HepG2 (cell line): ENCODE measurements at places on chromosomes 4 and X.

- DNase-seq, result no peak
Measured at GRCh38 chr4:105061731-105062130, 84.9 kb upstream of the TET2 start.

DNA sequence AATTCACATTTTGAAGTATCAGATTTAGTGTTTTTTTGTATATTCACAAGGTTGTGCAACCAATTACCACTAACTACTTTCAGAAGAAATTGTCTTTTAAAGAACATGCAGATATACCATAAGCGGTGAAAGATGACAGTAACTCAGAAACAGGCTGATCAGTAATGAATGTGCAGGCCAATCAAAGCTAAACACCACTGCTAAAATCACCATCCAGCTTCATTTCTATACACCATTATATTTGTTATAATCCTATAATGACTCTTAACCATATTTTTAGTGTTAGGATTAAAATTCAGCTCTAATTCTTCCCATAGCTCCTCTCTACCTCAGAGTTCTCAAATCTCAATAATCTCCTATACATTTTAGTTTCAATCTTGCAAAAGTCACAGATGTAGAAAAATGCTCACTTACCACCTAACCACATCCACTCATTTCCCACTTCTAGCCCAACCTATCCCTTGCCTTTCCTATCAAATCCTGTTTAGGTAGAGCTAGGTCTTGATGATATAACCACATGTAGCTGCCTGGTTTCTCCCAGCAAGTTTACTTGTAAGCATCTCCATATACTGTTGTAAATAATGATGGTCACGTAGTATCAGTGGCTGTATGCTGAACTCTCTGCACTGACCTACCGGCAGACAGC is 16.6 kb downstream of the COQ2 start:
- DNase-seq, result no peak

DNA sequence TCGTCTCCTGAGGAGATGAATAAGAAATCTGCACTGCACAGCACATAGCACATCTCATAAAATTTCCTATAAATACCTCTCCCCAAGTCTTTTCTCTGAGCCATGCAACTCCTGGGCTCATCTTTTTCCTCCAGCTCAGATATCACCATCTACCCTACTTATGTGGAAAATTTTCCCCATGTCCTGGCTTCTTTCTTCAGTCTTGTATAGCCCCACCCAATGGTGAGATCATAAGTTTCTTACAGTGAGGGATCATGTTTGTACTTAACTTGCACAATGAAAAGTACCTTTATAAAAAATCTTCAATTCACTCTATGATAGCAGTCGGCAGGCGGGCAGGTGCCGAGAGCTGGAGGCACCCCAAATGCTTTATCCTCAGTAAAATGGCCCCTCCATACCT is 198.6 kb upstream of the S100G start:
- DNase-seq, result no peak

DNA sequence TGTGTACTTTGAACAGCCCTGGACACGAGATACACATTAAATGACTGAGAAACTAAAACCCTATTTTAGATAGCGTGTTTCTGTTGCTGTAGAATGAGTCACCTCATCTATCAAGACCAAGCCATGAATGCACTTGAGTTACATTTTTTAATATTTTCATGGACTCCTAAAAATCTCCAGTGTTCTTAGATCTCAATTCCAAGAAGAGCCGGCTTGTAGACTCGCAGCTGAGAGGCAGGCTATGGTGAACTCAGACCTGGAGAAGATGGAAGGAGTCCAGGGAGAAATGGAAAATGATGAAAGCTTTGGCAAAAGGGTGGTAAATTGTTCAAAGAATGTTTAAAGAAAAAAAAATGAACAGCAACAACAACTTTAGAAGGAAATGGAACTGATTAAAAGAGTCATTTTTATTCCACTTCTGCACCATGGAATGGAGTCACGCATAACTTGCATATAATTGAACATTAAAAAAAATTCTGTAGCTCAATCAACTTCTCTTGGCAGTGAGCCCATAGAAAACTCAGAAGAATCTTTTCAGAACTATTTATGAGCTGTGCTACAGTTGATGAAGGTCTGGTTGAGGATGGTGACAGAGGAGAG is 129.8 kb downstream of the MXRA5 start:
- DNase-seq, result no peak

GRCh38 chr4:54542119-54542438 is 115.7 kb upstream of the KIT start:
- DNase-seq, result no peak

DNA sequence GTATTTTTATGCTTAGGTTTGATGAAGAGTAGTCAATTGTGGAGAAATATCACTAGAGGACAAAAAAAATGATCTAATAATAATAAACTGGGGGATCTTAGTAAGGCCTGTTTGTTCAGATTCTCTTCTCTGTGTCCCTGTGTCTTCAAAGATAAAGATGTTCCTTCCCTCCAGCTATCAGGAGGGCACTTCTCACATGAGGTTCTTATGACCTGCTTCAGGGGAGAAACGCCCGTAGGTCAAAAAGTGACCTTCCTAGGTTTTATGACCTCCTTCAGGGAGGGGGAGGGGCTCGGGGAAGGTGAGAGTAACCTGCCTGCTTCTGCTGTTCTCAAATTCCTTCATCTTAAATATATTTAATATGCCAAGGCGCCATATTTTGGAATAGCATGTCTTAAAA is 89.2 kb upstream of the JADE1 start:
- no peak for DNase-seq

DNA sequence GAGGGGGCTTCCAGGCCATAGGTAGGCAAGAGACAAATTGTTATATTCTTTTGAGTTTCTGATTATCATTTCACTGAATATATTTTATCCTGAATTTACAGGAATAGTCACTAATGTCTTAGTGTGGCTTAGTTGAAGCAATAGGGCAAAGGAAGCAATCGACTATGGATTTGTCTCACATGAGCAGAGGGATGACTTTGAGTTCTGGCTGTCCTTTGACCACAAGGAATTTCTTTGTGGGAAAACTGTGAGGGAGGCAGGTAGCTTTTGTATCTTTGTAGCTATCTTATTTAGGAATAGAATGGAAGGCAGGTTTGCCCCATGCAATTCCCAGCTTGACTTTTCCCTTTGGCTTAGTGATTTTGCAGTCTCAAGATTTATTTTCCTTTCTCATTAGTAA is 207.3 kb upstream of the ANXA10 start:
- no peak for DNase-seq

DNA sequence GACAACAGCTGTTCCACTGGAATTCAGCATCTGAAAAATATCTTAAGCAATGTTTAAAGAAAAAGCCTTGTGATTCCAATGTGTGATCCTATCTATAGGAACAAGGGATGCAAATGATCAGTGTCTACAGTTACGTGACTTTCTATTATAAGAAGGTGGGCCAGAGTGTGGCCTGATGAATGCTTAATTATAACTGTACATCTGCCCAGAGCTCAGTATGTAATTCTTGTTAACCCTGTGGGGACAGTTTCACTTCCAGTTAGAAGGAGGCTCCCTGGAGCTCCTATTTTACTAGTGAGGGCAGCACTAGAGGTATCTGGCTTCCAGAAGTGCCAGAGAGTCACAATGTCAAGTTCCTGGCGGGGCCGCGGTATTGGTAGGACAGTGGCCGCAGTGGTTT is 288.5 kb downstream of the USP46 start:
- no peak for DNase-seq

DNA sequence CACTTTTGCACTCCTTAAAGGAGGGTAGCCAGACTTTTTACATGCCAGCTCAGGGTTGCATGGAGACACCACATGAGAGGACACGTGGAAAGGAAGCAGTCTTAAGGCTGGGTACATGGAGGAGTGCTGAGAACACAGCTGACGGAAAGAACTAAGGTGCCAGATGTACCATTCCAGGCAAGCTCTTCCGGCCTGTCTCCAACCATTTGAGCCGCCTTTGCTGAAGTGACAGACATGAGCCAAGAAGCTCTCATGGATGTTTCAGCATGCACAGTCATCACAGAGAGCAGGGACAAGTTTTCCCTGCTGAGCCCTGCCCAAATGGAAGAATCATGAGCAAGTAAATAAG is 83.4 kb upstream of the BMP2K start:
- DNase-seq, result no peak

- DNase-seq, result no peak
Measured at GRCh38 chr4:165191348-165191656, 16.1 kb upstream of the KLHL2 start.

DNA sequence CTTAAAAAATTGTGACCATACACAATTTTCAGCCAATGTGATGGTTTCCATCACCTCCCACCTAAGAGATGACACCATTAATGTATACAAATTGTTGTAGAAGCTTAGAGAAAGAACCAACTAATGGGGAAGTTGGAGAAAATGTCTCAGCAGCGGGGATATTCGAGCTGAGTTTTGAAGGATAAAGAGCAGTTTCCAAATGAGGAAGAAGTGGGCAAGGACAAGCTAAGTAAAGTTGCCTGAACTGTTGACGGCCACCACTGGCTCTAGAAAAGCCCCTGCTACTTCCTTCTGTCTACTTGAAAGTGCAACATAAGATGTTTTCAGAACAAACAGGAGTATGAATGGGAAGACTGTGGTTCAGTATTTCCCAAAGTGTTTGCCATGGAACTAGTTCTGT is 92.0 kb downstream of the CHRNA9 start:
- DNase-seq, result no peak

DNA sequence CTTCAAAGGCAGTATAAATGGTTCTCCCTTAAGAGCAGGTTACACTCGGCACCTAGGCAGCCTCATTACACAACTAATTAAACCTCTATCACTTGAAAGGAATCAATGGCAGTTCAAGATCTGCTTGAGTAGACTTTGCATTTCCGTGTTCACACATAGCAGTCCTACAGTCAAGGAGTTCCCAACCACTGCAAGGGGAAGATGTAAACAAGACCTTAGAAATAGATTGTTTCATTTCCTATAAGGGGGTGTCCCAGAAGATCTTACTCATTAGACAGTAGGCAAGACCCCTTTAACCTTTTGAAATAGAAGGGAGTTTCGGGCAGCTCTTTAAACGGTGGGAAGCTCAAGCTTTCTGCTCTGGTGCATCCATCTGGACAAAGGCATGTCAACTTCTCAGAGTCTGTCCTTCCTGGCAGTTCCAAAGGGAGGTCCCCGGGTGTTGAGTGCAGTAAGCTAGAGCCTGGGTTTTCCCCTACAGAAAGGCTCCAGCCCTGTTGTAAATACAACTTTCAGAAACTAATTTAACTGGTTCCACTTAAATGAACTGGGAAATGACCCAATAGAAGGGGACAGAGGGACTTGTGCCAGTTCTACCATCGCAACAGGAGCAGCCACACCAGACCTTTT is 150.8 kb downstream of the RBMX2 start:
- no peak for DNase-seq

GRCh38 chr4:80097400-80098177 is 24.6 kb upstream of the ANTXR2 start:
- no peak for DNase-seq

DNA sequence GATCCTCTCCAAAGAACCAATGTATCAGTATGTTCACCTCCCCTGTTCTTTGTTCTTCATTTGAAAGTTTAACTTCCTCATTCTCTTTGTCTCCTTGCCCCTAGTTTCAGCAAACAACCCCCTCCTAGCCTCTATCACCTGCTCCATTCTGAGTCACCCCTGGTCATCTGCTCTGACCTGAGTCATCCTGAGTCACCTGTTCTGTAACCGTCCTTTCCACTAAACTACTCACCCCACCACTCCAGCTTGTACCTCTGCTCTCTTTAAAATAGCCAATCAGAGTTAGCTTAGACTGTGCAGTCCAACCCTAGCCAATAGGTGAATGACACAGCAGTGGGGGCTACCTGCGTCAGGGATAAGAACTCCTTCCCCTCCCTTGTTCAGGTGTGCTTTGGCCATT is 249.8 kb upstream of the AADAT start:
- DNase-seq, result no peak

DNA sequence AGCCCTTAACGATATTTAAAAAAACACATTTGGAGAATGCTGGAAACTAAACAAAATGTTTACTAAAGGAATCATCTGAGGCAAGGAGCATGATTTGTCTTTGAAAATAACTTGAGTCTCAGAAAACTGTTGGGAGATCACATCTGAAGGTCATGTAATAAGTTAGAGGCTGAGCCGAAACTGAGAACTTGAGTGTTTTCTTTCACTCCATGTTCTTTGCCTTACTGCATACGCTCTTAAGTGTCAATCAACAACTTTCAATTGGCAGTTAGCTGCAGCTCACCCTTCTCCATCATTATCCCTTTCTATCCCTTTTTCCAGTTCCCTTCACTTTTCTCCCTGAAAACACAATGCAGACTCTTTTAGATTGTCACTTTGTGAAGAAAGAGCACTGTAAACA is 216.2 kb downstream of the ADGRA3 start:
- DNase-seq, result no peak

- DNase-seq, result no peak
Measured at GRCh38 chr4:54958236-54958635, 167.2 kb downstream of the KDR start.

- DNase-seq, result no peak
Measured at GRCh38 chr4:104395168-104395614, 99.5 kb downstream of the CXXC4 start.

- no peak for DNase-seq
Measured at GRCh38 chrX:25012433-25012735, 3.4 kb downstream of the ARX start.

- no peak for DNase-seq
Measured at GRCh38 chrX:106599411-106599810, 12.4 kb upstream of the RADX start.

- DNase-seq, result no peak
Measured at GRCh38 chr4:62450740-62451139, 1250.6 kb downstream of the ADGRL3 start.

GRCh38 chrX:30971774-30972603 is 82.9 kb upstream of the TAB3 start:
- DNase-seq, result peak; percentile 53
